Heart left ventricle (tissue), 16 donors: ENCODE measurements at places on chromosomes 13 and 19. TPM values are rescaled to one million over a fixed set of nuclear protein-coding genes. Genes with fewer than 3 reads are reported as not detected.

Gene STOML3
- not detected for total RNA-seq

Gene FIZ1
- total RNA-seq = 12.2 TPM

GRCh38 chr13:97127842-97128241, 94.3 kb upstream of the MBNL2 start:
- no peak for DNase-seq

GRCh38 chr19:19742773-19743172, 9.9 kb upstream of the ZNF14 start:
- DNase-seq = no peak

GRCh38 chr13:39422845-39423565, 180.0 kb downstream of the LHFPL6 start:
- no peak for DNase-seq

DNA sequence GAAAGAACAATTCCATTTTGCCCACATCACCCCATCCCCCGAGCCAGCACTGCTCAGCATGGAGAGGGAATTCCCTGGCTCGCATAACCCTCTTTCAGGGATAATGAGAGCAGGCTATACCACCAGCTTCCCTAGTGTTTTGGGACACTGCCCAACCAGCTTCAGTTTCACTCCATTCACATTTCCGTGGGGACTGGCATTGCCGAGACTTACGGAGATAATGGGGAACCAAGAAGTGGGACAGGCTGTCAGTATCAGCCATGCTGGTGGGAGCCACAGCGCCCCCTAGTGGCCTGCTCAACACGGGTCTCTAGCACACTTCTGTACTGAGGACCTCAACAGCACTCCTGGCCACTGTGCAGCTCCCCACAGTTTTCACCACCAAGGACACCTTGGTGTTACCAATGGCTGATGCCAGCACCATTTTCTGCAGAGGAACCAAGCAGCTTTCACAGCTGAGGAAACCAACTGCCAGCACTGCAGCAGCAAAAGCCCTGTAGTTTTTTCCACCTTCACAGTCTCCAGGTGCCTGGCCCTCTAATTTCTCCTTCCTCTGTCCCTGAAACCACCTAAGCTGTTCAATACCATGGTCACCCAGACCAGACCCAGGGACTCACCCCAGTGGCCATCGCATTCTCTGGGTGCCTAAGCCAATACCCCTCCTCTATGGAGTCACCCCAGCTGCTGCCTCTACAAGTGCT, 23.7 kb downstream of the SLC6A16 start:
- peak; percentile 74 for DNase-seq

DNA sequence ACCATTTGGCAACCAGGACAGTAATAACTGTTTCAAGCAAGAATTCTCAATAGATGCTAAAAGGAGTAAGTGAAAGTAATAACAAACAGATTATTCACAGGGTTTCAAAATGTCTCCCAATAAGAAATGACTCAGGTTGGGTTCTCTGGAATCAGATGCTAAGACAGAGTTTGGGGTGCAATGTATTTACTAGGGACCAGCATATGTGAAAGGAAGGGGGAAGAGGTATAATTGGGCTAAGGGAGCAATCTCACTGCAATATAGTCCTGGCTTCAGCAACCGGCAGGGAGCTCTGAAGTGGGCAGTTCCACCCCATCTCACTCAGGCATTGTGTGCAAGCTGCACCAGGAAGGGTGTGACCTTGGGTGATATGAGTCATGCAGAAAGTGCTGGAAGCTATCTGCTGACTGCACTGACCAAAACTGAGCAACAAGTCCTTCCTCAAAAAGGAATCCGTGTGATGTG, 23.4 kb downstream of the ZDHHC20 start:
- peak; percentile 79 for DNase-seq

DNA sequence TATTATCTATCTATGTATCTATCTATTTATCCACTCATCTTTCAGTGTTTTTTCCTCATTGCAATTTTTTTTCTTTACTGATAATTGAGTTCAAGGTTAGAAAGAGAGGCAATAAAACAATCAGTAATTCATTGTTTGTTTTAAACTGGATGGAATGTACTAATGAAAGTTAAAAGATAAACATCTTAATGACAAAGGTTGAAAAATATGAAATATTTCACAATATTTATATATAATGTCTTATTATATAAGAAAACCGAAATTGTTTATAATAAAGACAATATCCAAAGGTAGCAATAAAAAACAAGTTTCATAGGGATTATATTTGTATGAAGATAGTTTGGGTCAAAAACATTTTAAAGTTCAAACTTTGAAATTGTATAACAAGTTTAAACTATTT, 1015.5 kb upstream of the MIR17HG start:
- no peak for DNase-seq
